ENCODE measurements at places on chromosomes 3 and 15. TPM values are rescaled to one million over a fixed set of nuclear protein-coding genes. Genes with fewer than 3 reads are reported as not detected.

The UBA3 gene
- total RNA-seq, result 13.9 TPM

DNA sequence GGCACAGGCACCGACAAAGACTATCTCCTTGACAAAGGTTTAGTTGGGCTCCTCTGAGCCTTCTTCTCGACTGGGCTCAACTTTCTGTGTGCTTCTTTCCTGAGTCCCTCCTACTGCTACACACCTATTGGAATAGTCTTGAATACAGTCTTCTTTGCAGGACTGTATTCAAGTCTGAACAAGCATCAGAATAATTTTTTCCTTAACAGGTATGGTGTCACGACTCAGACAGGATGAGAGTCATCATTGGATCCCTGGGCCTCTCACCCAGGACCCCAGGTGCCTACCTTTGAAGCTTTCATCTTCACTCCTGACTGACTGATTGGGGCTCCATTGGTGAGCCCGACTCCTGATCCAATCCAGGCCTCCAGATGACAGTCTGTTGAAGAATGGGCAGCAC is 66.3 kb downstream of the CRYGS start:
- no peak for DNase-seq

The DOCK3 gene
- 0.37 TPM for total RNA-seq

The SIDT1 gene
- total RNA-seq, result 0.59 TPM

GRCh38 chr15:48643776-48644466 is 1.6 kb downstream of the FBN1 start:
- no peak for DNase-seq

DNA sequence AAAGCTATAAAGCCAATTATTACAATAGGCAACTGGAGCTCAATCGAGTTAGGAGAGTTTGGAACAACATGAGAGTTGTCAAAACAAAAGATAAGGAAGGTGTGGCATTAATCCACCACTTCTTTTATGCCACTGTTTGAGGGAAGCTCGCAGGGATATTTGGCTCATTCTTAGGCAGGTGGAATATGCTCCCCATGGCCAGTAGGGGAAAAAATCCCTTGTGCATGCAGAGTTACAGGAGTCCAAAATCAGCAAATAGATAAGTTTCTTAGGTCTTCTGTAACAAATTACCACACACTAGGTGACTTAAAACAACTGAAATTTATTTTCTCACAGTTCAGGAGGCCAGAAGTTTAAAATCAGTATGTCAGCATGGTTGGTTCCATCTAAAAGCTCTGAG is 135.4 kb upstream of the SYNPR start:
- DNase-seq, result no peak

The CLDN18 gene
- total RNA-seq, result not detected

DNA sequence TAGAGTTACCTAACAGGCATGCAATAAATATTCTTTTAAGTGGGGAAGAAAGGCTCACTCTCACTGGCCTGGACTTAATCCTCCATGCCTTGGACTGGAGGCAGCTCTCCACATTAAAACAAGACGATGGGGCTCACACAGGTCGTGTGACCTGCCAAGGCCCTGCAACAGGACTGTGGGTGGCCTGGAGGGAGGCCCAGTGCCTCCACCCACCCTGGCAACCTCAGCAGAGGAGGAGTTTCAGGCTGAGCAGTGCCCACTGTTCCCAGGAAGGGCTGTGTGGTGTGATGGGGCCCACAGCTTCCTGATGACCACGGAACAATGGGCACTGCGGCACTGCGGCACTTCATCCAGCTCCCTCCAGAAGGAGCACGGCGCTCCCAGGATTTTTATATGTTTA is 5.5 kb downstream of the UROC1 start:
- DNase-seq, result peak; percentile 36

DNA sequence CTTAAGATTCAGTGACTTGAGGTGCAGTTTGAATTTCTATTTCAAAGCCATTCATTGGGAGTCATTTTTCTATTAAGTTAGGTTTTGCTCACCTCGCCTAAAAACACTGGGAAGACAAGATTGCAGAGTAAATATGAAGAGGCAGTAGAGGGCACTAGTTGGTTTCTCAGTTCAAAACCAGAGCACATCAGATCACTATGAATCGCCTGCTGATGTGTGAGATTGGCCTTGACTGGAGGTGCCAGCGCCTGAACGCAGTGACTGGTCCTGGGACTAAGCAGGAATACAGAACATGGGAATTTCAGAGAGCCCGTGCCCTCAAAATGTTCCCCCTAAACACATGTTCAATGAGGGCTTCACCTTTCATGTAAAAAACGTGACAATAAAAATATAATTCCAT is 229.0 kb downstream of the ITPR1 start:
- peak; percentile 71 for DNase-seq

DNA sequence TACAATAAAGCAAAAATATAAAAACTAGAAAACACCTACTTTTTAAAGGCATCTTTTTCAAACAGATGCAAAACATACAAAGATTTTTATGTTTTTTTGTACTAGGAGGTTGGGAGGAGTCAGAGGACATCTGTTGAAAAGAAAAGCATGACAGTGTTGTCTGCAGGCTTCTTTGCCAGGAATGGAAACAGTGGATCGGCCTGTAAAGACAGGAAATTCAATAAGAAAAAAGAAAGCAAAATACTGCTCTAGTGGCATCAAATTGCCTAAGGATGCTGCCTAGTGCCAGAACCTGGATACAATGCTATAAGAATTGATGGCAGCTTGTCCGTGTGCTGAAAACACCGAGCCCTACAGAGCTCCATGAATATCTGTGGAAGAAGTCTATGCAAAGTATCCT is 69.9 kb downstream of the TBC1D5 start:
- no peak for DNase-seq

The WDR6 gene
- total RNA-seq, result 79.5 TPM

- no peak for DNase-seq
Observed at GRCh38 chr3:13047296-13048165, 25.7 kb downstream of the IQSEC1 start.
